Naive thymus-derived CD8-positive, alpha-beta T cell (primary cell): ENCODE measurements at places on chromosomes 6 and 20.

GRCh38 chr6:146304181-146304580, 239.5 kb upstream of the RAB32 start:
- H3K27me3 ChIP-seq, result no peaks in the 10 kb centered on the region
- no peaks in the 10 kb centered on the region for H3K36me3 ChIP-seq
- no peak overlapping the region for H3K4me3 ChIP-seq
- no peak overlapping the region for H3K27ac ChIP-seq
- H3K4me1 ChIP-seq, result no peaks in the 10 kb centered on the region

DNA sequence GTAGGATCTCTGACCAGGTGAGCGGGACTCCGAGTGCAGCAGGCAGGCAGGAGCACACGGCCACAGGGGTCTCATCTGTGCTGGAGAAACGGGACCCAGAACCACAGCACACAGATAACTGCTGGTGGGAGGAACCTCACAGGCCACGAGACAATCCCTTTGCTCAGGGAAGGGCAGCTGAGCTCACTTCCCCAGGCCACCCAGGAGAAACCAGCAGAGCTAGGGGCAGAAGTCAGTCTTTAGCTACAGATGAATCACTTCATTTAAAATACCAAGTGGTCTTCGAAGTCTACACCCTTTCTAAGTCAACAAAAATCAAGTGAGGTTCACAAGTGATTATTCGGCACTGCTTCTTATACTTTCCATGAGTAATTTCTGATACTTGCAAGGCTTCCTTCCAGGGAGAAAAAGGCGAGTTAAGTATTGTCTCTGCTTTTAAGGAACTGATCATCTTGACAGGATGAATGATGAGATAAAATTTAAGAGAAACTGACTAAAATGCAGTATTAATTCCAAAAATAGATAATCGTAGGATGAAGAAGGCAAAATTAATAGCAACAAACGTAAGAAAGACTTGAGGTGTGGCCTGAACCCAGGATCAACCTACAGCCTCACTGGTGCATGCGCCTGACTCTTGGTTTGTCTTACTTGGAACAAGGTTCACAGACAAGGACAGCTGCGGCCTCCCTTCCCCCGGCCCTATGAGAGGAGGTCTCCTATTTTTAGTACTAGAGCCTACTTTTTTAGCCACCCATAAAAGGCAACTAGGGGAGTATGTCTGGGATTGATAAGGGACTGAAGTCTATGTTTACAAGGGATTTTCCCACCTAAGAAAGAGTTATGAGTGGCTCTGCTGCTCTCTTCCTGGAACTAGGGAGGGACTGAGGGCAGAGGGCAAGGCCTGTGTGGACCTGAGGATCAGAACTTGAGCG, 233.6 kb downstream of the TTLL2 start:
- H3K27me3 ChIP-seq, result peaks cover 4% of the 10 kb centered on the region
- no peak overlapping the region for H3K4me3 ChIP-seq
- peaks cover 3% of the 10 kb centered on the region for H3K4me1 ChIP-seq
- H3K36me3 ChIP-seq, result no peaks in the 10 kb centered on the region
- no peak overlapping the region for H3K27ac ChIP-seq
- no peak for DNase-seq

GRCh38 chr6:49676671-49677281, 36.6 kb downstream of the CRISP2 start:
- no peak overlapping the region for H3K27ac ChIP-seq
- no peak for DNase-seq

DNA sequence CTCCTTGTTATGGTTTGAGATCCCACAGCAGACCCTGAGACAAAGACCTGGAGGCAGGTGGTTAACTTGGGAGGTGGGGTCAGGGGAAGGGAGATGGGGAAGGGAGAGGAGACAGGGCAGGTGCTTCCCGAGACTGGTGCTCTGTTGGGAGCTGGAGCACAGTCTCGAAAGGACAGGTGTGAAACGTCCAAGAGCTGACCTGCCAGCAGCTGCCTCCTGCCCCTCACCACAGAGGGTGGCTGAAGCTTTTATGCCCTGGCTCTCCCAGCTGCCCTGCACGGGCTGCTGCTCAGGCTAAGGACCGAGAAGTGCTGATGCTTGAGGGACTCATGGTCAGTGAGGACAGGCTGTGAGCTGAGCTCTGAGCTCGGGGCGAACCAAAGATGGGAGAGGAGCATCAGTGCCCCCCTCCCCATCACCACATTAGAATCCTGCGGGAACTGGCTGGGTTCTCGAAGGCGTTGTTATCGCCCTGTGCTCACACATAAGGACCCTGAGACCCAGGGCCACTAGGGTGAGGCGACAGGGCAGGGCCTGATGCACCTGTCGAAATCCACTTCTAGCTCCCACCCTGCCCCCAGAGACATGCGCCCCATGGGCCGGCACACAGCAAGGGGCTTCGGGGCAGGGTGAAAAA, 25.3 kb upstream of the CD93 start:
- DNase-seq, result no peak
- H3K27ac ChIP-seq, result no peak overlapping the region
- peaks cover 9% of the 10 kb centered on the region for H3K4me1 ChIP-seq
- no peaks in the 10 kb centered on the region for H3K36me3 ChIP-seq

DNA sequence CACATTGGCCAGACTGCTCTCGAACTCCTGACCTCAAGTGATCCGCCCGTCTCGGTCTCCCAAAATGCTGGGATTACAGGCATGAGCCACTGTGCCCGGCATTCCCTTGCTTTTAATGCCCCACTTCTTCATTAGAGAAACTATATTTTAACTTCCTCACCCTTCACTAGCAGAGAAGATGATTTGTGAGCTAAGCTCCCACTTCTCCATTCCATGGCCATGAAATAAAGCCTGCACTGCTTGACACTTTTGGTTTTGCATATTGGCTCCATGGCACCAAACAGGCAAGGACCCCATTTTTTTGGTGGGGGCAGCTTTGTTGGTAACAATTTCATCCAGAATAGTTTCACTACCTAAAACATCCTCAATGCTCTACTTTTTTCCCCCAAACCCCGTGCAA, 145.3 kb downstream of the TFAP2B start:
- H3K27me3 ChIP-seq, result no peaks in the 10 kb centered on the region
- H3K27ac ChIP-seq, result no peak overlapping the region
- H3K4me1 ChIP-seq, result no peaks in the 10 kb centered on the region
- H3K36me3 ChIP-seq, result no peaks in the 10 kb centered on the region
- no peak for DNase-seq

DNA sequence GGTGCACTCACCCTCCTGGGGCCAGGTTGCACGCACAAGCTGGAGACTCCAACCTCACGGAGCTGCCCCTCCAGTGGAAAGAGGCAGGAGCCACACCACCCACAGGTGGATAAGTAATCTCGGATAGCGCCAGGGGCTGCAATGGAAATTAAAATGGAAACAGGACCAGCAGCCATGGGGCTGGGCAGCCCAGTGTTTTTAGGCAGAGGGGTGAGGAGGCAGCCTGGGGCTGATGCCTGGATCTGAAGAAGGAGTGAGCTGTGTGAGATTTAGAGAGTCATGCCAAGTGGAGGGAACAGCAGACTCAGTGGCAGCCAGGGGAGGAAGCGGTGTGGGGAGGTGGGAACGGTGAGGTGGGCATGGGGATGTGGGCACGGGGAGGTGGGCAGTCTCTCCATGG, 275.6 kb downstream of the SMOC2 start:
- H3K27ac ChIP-seq, result no peak overlapping the region
- H3K4me3 ChIP-seq, result no peak overlapping the region
- no peaks in the 10 kb centered on the region for H3K4me1 ChIP-seq
- no peak for DNase-seq
- no peaks in the 10 kb centered on the region for H3K36me3 ChIP-seq

GRCh38 chr6:151493161-151493803, 535 bp upstream of the CCDC170 start:
- DNase-seq, result no peak
- H3K27me3 ChIP-seq, result peaks cover 37% of the 10 kb centered on the region
- peaks cover 3% of the 10 kb centered on the region for H3K36me3 ChIP-seq

DNA sequence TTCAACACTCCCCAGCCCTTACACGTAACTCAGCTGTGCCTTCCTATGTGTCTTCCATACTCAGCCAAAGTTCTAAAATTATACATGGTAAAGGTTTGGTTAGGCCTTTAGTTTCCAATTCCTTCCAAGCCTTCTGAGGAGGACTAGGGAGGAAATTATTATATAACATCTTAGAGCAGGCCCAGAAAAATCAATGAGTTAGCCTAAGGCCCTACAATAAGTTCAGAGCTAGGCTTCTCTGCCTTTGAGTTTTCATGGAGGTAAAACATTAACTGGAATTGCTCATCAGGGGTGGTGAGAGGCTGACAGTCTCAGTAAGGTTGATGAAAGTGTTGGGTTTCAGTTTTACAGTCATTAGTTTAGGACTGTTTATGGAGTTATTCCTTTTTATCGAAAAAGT, 286.0 kb downstream of the ADGB start:
- DNase-seq, result no peak
- H3K27ac ChIP-seq, result no peak overlapping the region
- no peaks in the 10 kb centered on the region for H3K36me3 ChIP-seq
- H3K4me3 ChIP-seq, result no peak overlapping the region
- no peaks in the 10 kb centered on the region for H3K4me1 ChIP-seq
- no peaks in the 10 kb centered on the region for H3K27me3 ChIP-seq

GRCh38 chr20:50346374-50347283, 156.0 kb downstream of the CEBPB start:
- no peak overlapping the region for H3K27ac ChIP-seq
- peaks cover 9% of the 10 kb centered on the region for H3K27me3 ChIP-seq
- no peaks in the 10 kb centered on the region for H3K36me3 ChIP-seq
- no peak overlapping the region for H3K4me3 ChIP-seq

GRCh38 chr20:31712112-31712553, 10.5 kb downstream of the BCL2L1 start:
- peak overlapping the region; percentile 51 for H3K27ac ChIP-seq
- no peak for DNase-seq
- no peaks in the 10 kb centered on the region for H3K27me3 ChIP-seq
- H3K4me1 ChIP-seq, result peaks cover 81% of the 10 kb centered on the region

DNA sequence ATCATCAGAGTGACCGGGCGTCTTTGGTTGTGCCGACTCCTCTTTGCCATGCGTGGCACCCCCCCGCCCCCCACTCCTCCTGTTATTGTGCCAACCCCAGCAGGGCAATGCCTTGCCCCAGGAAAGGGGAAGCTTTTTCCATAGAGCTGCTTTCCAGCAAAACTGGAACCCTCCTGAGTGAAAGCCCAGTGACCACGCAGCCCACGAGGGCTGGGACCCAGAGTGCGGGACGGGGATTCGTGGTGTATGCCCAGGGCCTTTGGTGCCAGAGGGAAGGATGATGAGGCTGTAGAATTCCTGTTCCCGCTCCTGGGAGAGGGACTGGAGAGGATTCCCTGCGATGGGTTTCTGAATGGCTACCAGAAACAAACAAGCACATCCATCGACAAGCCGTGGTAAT, 116.8 kb upstream of the BACH2 start:
- DNase-seq, result no peak
- peak overlapping the region; percentile 78 for H3K27ac ChIP-seq
- H3K4me1 ChIP-seq, result peaks cover 31% of the 10 kb centered on the region
- H3K4me3 ChIP-seq, result peak overlapping the region; percentile 78
- H3K27me3 ChIP-seq, result no peaks in the 10 kb centered on the region
- no peaks in the 10 kb centered on the region for H3K36me3 ChIP-seq

- H3K27me3 ChIP-seq, result no peaks in the 10 kb centered on the region
- peaks cover 84% of the 10 kb centered on the region for H3K4me1 ChIP-seq
- H3K27ac ChIP-seq, result peak overlapping the region; percentile 94
- peaks cover 5% of the 10 kb centered on the region for H3K36me3 ChIP-seq
These were observed 112.0 kb downstream of the BACH2 start for GRCh38 chr6:90184334-90185298.

GRCh38 chr6:143578054-143578453, 66.5 kb upstream of the FUCA2 start:
- H3K4me3 ChIP-seq, result no peak overlapping the region
- peak overlapping the region; percentile 20 for H3K27ac ChIP-seq
- H3K4me1 ChIP-seq, result no peaks in the 10 kb centered on the region
- no peaks in the 10 kb centered on the region for H3K36me3 ChIP-seq
- H3K27me3 ChIP-seq, result no peaks in the 10 kb centered on the region

DNA sequence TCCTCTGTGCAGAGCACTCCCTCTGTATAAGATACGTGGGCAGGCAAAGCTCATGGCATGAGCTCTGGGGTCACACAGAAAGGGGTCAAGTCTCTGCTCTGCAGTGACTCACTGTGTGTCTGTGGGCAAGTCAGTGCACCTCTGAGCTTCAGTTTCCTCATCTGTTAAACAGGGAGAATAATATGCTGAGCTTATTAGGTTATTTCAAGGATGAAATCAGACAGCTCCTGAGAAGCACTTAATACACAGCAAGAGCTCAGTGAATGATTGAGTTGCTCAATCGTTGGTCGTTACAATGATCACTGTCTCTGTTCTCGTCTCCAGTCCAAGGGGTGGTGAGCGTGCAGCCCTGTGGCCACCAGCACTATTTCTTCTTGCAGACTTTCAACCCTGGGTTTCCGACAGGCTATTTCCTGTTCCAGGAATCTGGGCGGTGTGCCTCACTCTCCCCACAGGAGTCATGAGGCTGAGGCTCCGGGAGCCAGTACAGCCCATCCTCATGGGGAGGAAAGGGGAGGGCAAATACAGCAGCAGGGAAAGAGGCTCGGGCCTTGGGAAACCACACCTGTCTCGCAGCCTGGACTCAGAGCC, 28.9 kb downstream of the KIAA1755 start:
- no peak for DNase-seq
- no peaks in the 10 kb centered on the region for H3K36me3 ChIP-seq
- no peaks in the 10 kb centered on the region for H3K4me1 ChIP-seq
- H3K4me3 ChIP-seq, result no peak overlapping the region
- H3K27me3 ChIP-seq, result peaks cover 21% of the 10 kb centered on the region

GRCh38 chr6:43858161-43859153, 88.4 kb downstream of the VEGFA start:
- no peaks in the 10 kb centered on the region for H3K36me3 ChIP-seq
- H3K4me1 ChIP-seq, result no peaks in the 10 kb centered on the region
- peaks cover 2% of the 10 kb centered on the region for H3K27me3 ChIP-seq
- no peak overlapping the region for H3K4me3 ChIP-seq
- DNase-seq, result no peak

- H3K4me1 ChIP-seq, result peaks cover 1% of the 10 kb centered on the region
- no peak for DNase-seq
- H3K27me3 ChIP-seq, result no peaks in the 10 kb centered on the region
- H3K36me3 ChIP-seq, result peaks cover 12% of the 10 kb centered on the region
These were observed 50.3 kb downstream of the PLCG1 start for GRCh38 chr20:41187668-41188067.

DNA sequence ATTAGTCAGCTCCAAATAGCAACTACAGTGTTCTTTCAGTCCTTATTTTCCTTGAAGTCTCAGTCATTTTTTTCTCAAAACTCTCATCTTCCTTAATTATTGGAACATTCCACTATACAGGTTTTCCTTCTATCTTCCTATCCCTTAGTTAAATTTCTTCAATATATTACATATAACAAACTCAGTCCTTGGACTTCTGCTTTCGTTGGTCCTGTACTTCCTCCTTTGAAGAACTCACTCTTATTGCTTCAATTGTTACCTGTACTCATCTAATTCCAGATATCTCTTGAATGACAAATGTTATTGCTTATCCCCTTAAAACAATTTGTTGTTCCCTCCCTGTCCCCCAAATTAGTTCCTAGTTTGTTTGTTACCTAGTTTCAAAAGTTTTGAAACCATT, 67.7 kb upstream of the NOTCH4 start:
- H3K4me1 ChIP-seq, result no peaks in the 10 kb centered on the region
- peaks cover 37% of the 10 kb centered on the region for H3K27me3 ChIP-seq
- H3K36me3 ChIP-seq, result no peaks in the 10 kb centered on the region
- DNase-seq, result no peak
- H3K27ac ChIP-seq, result no peak overlapping the region
